ENCODE measurements at places on chromosomes 2 and 18.
A peak's percentile ranks its signal among the peaks of the same experiment; 100 is the strongest.

DNA sequence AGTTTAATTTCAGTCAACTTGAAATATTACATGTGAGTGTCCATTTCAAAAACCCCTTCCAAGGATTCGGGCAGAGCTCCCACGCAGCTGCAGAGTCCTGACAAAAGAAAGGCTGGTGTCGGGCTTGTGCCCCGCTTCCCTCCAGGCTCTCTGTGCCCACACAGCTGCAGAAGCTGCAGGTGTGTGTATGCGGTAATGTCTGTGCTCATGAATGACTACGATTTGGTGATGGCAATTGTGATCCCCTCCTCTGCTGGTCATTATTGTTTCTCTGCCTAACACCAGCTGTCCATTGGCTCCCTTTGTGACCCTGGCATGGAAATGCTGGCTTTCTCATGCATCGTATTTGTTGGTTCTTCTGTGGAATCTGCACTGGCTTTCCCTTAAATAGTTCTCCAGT lies 224.8 kb downstream of the NUP35 start:
- no peak for DNase-seq

GRCh38 chr2:233267516-233268245 lies 16.2 kb downstream of the ATG16L1 start:
- peak; percentile 57 for DNase-seq

DNA sequence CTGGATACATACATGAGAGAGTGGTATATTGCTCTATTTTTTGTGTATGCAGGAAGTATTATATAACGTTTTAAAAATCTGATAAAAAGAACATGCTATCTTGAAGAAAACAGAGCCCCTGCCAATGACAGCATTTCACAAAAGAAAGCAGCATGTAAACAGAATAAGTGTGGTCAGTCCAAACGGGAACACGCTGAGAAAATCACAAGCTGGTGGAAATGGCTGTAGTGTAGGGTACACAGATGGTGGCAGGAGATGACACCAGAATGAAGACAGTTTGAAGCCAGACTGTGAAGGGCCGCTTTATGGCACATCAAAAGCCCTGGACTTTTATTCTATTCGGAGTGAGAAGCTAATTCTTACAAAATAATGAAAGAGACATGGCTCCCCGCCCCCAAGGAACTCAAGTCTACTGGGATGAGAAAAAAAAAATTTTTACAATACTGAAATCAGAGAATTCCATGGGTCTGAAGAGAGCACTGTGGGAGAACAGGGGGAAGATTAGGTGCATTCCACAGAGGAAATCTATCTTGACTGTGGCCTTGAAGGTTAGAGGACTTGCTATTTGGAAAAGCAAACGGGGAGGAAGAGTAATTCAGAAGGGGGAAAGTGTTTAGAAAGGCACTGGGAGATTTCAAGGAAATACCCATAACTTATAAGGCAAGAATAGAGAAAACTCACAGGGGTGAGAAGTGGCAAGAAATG lies 217.7 kb upstream of the SMAD7 start:
- no peak for DNase-seq

DNA sequence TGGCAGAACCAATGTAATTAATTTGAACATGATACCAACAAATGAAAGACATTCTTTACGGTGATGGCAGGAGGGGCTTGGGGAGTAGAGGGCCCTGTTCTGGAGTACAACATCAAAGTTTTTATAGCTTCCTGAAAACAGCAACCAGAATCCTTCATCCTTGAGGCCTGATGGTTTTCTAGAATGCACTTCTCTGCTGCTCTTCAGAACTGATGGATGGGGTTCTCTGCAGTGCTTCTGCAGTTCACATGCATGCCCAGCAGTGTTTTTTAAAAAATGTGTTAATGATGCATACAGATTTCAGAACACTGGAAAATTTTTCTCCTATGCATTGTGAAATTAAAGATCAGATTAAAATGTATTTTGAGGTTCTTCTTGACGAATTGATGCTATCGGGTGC lies 2.5 kb downstream of the LTBP1 start:
- DNase-seq, result no peak

DNA sequence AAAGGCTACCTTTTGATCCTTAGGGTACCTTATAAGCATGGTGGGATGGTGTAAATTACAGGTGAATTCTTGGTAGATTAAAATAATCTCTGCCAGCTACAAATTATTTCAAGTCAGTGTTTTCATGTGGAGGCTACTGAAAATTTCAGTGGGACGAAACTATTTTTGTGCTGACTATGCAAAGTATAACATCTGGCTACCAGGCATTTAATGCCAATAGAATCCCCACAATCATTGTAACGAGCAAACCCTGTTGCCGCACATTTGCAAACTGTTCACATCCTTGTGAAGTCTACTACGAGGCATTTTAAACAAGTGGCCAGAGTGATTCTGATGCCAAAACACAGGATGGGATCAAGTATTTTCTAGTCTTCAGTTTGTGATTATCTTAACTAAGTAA lies 48.1 kb upstream of the SDC1 start:
- DNase-seq, result no peak

DNA sequence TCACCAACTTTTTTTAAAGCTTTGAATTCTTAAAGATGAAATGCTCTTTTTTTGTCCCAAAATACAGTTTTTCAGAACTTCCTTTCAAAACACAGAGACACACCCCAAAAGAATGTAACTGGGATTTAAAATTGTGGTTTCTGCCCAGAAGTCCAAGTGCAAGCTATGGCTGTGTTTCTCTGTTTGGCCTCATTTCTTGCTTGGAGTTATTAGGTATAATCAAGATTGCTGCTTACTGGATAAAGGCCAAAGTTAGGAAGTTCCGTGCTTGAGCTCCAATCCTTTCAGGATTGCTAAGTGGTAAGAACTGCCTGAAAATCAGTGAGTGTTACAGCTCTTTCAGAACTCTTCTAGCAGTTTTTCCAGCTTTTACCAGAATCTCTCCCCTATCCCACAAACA lies 16.9 kb downstream of the ZBTB7C start:
- no peak for DNase-seq

GRCh38 chr2:20203072-20203471 lies 21.9 kb downstream of the SDC1 start:
- DNase-seq, result no peak

- DNase-seq, result no peak
Measured at GRCh38 chr2:71340176-71340575, 8.6 kb downstream of the ZNF638 start.

DNA sequence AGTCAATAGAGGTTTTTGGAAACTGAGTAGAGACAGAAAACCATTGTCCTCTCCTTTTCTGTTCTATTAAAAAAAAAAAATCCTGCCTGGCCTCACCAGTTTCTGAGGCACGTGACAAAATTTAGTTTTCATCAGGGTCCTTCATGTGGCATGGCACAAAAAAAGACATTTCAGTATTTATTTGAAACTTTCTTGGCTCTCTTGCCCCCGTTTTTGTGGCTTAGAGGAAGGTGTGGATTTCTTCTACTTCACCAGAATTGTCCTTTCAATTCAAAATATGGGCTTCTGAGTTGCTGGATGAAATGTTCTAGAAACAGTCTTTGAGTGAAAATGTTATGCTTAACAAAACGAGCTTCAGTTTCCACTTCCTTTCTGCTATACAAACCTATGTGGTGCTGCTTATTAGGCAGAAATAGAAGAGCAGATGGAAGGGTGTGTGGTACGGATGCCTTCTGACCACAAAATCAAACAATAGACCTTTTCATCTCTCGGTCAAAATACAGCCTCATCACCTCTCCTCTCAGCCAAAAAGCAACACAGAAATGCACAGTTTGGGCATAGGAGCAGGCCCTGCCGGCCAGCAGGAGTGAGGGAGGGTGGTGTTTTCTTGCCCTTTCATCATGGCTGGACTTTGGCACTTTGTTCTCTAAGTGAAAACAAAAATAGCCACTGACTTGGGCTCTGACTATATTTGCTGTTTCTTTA lies 89.2 kb downstream of the SH3RF3 start:
- DNase-seq, result no peak

DNA sequence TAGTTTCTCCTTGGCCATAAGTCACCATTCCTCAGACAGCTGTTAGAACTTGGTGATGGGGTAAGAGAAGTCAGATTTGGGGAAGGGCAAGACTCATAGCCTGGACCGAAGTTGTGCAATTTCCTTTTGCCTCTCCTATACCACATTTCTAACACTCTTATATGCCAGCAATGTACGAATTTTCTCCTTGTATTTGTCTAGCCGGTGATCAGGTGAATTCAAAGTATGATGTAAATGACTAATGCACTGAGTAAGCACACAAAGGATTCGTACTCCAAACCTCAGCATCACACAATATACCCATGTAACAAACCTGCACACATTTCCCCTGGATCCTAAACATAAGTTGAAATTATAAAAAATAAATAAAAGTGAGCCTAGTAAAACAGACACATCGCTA lies 1143.5 kb upstream of the CELF4 start:
- no peak for DNase-seq

DNA sequence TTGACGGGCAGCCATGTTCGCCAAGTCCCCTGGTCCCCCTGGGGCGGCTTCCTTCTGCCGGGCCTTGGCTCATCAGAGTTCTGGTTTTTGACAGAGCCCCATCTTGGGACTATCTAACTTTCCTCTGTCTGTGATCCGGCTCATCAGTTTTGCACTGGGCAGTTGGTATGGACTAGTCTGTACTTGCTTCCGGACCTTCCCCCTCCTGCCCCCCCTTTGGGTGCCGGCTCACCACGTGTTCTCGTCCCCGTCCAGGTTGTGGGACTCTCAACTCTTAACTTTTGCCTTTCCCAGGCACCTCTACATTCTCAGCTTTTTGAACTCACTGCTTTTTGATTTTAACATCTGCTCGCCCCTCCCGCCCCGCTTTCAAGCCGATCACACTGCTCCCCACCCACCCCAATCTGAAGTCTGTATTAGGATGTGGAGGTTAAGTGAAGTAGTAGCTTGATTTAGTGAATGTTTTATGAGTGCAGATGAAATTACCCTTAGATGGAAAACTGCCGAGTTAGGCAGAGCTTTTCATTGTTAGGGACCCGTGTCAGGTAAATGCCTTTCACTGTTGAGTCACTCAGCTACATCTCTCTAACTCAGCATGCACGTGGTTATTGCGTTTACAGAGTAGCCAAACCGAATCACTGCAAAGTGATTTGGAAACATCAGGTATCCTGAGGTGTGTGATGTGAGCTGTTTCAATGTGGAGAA lies 874 bp downstream of the WDR43 start:
- peak; percentile 15 for DNase-seq

DNA sequence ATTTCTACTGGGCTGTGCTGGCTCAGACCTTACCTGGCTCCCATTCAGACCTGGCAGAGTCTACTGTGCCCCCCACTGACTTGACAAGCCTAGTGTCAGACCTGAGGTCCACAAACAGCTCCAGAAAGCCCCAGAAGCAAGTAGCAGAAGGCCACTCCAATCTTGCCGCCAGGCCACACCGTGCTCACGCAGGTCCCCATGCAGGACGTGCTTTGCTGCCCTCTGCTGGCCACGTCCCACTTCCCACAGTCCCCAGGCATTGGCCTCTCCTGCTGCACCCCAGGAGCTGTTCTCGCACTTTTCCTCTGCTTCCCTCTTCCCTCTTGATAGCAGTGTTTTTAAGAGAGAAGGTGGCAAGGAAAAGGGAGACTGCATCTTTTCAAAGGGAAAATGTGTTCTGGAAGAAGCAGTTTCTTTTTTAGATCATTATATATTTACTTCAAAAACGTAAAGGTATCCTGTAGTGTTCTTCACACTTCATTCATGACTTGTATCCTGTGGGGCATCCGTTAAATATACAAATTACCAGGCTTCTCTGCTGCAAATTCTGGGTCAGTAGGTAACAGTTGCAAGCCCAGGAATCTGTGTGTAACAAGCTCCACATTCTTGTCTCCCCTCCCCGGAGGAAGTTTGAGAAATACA lies 81.4 kb upstream of the PAPOLG start:
- DNase-seq, result peak; percentile 69

DNA sequence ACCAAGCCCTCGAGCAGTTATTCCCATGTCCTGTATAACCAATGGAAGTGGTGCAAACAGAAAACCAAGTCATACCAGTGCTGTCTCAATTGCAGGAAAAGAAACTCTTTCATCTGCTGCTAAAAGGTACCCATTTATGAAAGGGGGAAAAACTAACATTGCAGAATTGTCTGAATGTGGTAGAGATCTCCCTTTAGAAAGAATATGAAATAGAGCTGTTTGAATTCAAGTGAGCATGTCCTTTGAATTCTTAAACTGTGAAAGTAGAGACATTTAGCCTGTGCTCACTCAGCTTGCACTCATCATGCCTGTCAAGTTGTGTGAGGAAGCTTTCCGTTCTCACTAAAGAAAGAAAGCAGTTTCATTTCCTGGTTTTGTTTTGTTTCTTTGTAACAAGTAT lies 87.4 kb downstream of the EML4 start:
- DNase-seq, result no peak

DNA sequence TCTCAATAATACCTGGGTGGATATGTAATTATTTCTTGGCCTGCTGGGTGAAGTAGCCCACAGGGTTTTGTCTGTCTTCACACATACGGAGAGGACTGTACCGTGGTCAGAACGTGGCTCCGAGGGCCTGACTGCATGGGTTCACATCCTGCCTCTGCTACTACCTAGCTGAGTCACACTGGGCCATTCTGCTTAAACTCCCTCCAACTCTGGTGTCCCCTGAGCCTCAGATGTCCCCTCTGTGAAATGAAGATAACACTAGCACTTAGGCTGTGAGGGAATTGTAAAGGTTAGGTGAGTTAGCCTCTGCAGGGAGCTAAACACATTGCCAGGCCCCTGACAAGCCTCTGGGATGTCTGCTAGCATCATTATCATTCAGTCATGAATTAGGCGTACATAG lies 120.1 kb upstream of the NABP1 start:
- no peak for DNase-seq

DNA sequence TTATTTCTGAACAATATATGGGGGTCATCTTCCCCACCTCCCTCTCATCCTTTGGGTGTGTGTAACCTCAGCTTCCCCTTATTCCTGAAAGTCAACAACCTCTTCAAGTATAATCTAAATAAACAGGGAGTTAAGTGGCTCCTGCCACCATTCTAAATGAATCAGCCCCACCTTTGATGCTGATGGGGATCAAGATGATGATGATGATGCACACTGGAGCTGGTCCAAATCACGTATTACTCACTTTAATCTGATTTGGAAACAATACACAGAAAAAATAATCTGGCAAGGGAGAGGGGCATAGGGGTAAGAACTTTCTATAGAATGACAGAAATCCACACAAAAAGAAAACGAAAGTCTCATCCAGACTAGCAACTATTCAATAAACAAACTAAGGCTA lies 7.1 kb downstream of the ACVR1 start:
- DNase-seq, result no peak

DNA sequence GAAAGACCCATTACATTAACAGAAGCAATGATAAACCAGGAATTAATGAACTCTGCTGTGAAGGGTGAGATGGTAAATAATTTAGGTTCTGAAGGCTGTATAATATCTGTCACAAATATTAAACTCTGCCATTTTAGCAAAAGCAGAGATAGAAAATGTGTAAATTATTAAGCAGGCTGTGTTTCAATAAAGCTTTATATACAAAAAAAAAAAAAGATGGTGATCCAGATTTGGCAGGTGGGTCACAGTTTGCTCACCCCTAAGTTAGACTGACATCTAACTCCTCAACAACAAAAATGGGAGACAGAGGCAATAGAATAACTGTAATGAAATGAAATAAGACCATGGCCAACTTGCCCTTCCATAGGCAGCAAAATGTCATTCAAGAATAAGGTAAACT lies 157.3 kb upstream of the FANCL start:
- no peak for DNase-seq

- no peak for DNase-seq
Measured at GRCh38 chr2:189305291-189305943, 125.9 kb upstream of the COL5A2 start.
